ENCODE measurements at places on chromosomes 4 and X. TPM values are rescaled to one million over a fixed set of nuclear protein-coding genes. Genes with fewer than 3 reads are reported as not detected.

Gene COL4A5
- 6.3 TPM for total RNA-seq

Gene MAGEA8
- not detected for total RNA-seq

Gene SPIN3
- total RNA-seq: 4.2 TPM

Gene SSX2
- total RNA-seq: not detected

Gene MAGEA10
- not detected for total RNA-seq

Gene BANK1
- total RNA-seq: 1.1 TPM

Gene COL25A1
- not detected for total RNA-seq

Gene KLB
- total RNA-seq: not detected

Gene MAGIX
- 1.1 TPM for total RNA-seq

Gene FREM3
- total RNA-seq: not detected

Gene KCND1
- total RNA-seq: not detected

Gene NR0B1
- total RNA-seq: not detected

Gene LGI2
- total RNA-seq: 0.30 TPM

Gene TCEAL9
- 97.3 TPM for total RNA-seq

Gene MAGEB1
- not detected for total RNA-seq

Gene DIPK2B
- total RNA-seq: not detected

Gene GRID2
- total RNA-seq: not detected

Gene SPANXB1
- total RNA-seq: not detected

Gene USP17L30
- not detected for total RNA-seq

Gene NCBP2L
- not detected for total RNA-seq

Gene SLC16A2
- total RNA-seq: 6.2 TPM

Gene SCFD2
- 92.3 TPM for total RNA-seq

Gene TRIM60
- not detected for total RNA-seq

Gene RIBC1
- total RNA-seq: not detected

Gene BDH2
- total RNA-seq: 3.3 TPM

Gene PNMA5
- not detected for total RNA-seq

Gene CXCL8
- 12.3 TPM for total RNA-seq

Gene PRR32
- total RNA-seq: not detected

Gene SHROOM3
- total RNA-seq: 10.0 TPM

Gene AKAP14
- total RNA-seq: not detected

Gene EDA2R
- total RNA-seq: 2.8 TPM

Gene GAR1
- 4.1 TPM for total RNA-seq

Gene CNKSR2
- not detected for total RNA-seq

Gene EGF
- 0.63 TPM for total RNA-seq

All from MG63 (cell line).